Activated naive CD8-positive, alpha-beta T cell treated with anti-CD3 and anti-CD28 coated beads, Interleukin-2, amount 50 U/mL, for 24 hours (primary cell): ENCODE measurements at places on chromosomes 13 and 19.

- DNase-seq: no peak
These were observed 2041.5 kb upstream of the PCDH20 start for GRCh38 chr13:63457186-63457585.

GRCh38 chr13:27806744-27807387 is 14.6 kb downstream of the GSX1 start:
- DNase-seq: no peak

DNA sequence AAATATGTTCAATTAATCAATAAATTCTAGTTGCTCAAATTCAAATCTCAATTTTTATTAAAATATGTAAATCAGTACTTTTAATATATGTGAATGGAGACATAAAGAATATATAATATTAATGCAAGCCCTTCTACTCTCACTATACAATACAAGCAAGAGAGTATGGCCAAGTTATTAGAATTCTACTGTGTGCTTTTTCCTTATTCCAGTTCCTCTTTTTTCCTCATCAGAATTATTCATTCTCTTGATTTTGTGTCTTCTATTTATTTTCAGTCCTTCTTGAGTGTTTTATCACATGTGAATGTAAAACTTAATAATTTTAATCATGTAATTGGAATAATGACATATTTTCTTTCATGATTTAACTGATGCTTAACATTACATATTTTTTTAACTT is 276.8 kb downstream of the PCDH20 start:
- DNase-seq: no peak

- DNase-seq: no peak
These were observed 17.3 kb downstream of the SBK2 start for GRCh38 chr19:55519451-55520311.

DNA sequence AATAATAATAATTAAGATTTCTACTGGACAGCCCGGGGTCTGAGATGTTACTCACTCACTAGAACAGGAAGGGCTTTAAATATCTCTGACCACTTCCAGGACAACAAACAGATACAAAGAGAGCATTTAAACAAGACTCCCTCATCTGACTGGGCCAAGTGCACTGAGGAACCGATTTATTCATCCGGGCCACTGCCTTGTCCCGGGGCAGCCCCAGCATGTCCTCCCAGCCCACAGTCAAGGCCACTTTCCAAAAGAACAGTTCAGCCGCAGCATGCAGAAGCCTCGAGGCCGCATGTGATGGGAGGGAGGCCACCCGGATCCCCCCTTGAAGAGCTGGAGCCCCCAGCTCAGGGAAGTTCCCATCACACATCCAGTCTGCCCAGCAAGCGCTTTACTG is 30.5 kb downstream of the MLLT1 start:
- no peak for DNase-seq
